ENCODE measurements at places on chromosomes 6 and 20. TPM values are rescaled to one million over a fixed set of nuclear protein-coding genes. Genes with fewer than 3 reads are reported as not detected.

- no peak for DNase-seq
Observed at GRCh38 chr20:63226042-63226943, 9.4 kb upstream of the BIRC7 start.

DNA sequence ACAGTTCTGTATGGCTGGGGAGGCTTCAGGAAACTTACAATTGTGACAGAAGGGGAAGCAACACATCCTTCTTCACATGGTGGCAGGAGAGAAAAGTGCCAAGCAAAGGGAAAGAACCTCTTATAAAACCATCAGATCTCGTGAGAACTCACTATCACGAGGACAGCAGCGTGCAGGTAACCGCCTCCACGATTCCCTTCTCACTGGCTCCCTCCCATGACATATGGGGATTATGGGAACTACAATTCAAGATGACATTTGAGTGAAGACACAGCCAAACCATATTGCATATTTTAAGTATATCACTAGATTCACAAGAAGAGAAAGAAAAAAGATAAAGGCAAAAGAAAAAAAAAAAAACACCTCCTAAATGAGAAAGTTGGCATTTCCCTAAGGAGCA is 431.9 kb upstream of the RGS17 start:
- no peak for DNase-seq

DNA sequence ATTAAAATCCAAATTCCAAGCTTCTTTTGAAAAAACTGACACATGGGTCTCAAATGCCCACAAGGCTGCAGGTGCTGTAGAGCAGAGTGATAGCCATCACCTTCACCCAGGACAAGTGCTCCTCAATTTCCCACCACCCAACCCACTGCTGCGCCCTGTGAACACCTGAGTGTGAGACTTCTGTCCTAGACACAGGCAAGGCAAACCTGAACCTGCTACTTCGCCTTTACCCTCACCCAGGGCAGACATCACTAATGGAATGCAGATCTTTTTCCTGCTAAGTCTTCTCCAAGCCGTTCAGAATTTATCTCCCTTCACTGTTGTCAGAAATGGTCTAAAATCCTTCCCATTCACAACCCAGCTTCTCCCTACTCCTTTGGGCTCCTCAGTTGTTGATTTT is 65.9 kb downstream of the PREX1 start:
- DNase-seq = no peak

DNA sequence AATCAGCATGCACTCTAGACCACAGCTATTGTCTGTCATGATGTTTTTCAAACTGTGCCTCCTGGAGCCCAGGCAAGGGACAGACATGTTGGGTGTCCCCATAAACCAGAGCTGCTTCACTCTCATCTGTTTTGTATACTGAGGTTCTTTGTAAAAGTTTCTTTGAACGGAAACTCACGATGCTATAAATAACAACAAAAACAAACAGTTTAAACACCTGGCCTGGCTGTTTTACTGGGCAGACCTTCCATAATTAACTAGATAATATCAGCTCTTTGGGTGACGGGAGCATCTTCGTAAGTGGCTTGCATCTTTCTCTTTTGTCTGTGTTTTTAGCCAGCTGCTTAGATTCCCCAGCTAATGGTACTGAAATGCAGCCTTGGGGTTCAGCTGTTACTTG is 190.3 kb downstream of the ZDHHC14 start:
- DNase-seq = no peak

DNA sequence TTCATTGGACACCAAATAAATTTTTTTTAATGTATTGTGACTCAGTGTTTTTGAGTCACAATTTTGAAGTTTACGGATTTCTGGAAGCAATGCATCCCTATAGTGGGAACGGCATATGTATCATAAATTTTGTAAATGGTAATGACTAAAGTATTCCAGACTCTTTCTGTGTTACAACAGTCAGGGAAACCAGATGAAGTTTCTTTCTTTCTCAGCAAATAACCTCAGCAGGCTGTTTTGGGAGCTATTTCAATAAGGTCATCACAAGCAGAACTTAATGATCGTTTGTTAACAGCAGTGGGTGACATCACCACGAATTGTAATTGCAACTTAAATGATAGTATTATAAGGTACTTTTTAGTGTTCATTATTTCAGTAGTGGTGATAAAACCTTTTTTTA is 52.0 kb downstream of the HIVEP1 start:
- DNase-seq = no peak

GRCh38 chr20:5776077-5776476 is 25.9 kb downstream of the SHLD1 start:
- no peak for DNase-seq

The SAMD5 gene
- not detected for total RNA-seq

DNA sequence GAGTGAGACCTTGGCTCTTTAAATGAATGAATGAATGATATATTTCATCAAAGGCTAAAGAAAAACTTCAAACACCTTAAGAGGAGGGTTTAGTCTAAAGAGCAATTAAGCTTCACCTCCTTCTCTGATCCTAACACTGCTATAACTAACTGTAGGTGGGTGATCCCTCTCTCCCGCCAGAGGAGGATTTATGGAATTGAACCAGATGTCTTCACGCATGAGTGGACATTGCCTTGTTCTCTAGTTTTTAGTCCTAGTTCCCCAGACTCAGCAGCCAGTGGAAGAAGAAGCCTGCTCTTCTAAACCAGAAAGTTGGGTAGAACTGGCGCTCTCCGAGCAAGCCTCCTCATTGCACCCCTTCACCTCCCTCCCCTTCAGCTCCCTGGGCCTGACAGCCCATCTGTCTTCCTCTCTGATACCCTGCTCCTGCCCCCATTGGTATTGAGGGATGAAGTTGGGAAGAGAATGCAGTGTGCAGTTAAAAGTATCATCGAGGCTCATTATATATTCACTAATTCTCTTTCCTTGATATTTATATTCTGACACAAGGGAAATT is 142.7 kb downstream of the ARID1B start:
- DNase-seq = no peak

DNA sequence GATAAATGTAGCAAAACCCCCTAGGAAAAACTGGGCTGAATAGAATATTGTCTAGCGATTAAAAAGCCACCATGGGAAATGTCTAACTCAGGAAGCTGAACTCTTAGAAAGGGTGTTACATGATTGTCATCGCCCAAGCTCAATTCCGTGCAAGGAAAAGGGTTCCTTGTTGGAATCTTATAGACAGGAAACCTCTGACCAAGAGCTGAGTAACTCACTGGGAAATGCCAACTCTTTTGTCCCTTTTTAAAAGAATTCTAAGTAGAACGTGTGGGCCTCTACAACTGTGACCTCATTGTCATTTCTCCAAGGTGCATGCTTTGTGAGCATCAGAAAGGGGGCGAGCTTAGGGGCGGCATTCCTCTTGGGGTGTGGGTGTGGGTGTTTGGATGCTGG is 88.1 kb downstream of the SYNJ2 start:
- no peak for DNase-seq

DNA sequence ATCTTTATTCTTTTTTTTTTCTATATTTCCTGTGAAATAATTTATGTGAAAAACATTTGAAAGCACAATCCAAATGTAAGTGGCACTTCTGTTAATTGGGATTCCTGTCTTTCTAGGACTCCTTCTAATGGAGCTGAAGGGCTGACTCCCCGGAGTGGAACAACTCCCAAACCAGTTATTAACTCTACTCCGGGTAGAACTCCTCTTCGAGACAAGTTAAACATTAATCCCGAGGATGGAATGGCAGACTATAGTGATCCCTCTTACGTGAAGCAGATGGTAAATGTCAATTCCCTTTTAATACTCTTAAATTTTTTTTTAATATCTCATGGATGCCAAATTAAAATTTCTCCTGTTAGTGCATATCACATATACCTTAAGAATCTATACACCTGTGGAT is 35.0 kb downstream of the CDC5L start:
- no peak for DNase-seq

DNA sequence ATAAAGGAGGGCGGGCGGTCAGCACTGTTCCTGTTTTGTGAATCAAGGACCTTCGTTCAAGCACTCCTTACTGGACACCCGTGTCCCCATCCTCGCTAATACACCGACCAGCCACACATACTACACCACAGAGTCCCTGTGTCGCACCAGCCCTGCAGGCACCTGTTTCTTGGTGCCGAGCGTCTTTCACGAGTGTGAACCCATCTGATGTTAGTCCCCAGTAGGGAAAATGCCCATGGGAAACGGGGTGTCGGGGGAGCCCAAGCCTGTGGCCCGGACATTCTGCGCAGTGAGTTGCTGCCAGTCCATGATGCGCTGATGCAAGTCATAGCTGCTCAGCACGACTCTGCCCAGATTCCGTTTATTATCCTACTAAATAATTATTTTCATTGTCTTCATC is 74.7 kb downstream of the TTLL2 start:
- DNase-seq = no peak

DNA sequence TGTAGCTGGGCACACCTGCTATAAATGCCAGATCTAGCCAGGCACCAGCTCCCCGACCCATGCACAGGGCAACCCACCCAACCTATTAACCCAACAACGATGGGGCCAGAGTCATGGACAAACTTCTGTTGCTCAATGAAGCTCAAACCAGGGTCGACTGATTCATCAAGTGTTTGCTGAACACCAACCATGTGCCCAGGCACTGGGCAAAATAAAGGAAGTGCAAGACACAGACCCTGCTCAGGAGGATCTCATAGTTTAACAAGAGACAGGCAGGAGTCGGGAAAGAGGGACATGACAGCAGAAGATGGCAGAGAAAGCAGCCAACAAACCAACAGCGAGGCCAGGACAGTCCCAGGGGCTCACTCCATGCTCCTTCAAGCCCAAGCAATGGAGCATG is 18.8 kb downstream of the KCNK5 start:
- DNase-seq = no peak

DNA sequence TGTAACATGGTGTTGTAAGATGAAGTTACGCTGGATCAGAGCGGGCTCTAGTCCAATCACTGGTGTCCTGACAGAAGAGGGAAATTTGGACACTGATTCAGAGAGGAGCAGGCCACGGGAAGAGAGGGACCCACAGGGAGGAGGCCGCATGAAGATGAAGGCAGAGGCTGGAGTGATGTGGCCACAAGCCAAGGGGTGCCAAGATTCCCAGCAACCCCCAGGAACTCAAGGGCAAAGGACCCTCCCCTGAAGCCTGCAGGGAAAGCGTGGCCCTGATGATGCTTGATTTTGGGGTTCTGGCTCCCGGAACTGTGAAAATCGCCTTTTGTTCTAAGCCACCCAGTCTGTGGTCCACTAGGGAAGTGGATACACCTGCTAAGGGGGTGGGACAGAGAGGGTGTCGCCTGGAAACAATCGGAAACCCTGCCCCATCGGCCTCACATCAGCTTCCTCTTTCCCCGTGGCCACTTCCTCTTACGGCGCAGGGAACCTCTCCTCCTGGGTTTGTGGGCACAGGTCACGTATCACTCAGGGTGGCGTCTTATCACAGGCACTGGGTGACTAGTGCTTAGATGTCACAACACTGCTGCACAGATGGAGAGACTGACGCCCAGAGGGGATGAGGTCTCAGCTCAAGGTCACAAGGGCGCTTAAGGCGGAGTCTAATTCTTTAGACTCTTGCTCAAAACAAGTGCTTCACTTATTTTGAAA is 58.0 kb downstream of the SULF2 start:
- peak; percentile 82 for DNase-seq

GRCh38 chr20:57064836-57065235 is 201.6 kb downstream of the BMP7 start:
- no peak for DNase-seq

DNA sequence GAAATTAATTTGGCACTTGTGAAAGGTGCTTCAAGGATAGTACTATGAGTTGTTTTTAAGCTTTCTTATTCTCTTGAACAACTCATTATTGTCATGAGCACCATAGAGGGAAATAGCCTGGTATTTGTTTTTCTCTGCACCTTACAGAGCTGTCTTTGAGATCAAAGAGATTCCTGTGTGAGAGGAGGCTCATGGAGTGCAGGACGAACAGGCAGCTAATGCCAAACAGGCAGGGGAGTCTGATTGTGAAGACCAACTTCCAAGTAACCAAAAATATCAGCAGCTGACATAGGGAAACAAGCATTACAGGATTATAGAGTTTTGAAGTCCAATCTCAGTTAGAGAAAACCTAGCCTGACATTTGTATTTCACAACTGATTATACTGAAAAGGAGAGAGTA is 110.6 kb upstream of the TENT5A start:
- no peak for DNase-seq

GRCh38 chr6:157682856-157683481 is 140.1 kb upstream of the SNX9 start:
- no peak for DNase-seq

- no peak for DNase-seq
Observed at GRCh38 chr6:119310486-119311036, 39.0 kb downstream of the MAN1A1 start.

- no peak for DNase-seq
Observed at GRCh38 chr6:89559487-89559886, 79.1 kb downstream of the LYRM2 start.

GRCh38 chr20:32321390-32321789 is 36.7 kb upstream of the ASXL1 start:
- no peak for DNase-seq

- no peak for DNase-seq
Observed at GRCh38 chr6:45532721-45533210, 155.0 kb upstream of the SUPT3H start.

The TRIM15 gene
- not detected for total RNA-seq

The OTOR gene
- not detected for total RNA-seq

The PDE7B gene
- total RNA-seq = 0.54 TPM

DNA sequence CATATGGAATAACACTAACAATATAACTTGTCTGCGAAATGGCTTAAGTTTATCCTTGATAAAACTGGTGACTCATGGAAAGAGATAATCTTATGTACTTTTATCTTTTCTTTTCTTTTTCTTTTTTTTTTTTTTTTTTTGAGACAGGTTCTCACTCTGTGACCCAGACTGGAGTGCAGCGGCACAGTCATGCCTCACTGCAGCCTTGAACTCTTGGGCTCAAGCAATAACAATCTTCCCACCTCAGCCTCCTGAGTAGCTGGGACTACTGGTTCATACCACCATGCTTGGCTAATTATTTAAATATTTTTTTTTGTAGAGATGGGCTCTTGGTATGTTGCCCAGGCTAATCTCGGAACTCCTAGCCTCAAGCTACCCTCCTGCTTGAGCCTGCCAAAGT is 68.1 kb upstream of the SCGN start:
- DNase-seq = no peak

The GABRR1 gene
- not detected for total RNA-seq

The CDK5RAP1 gene
- 54.3 TPM for total RNA-seq

The SLC16A10 gene
- 16.5 TPM for total RNA-seq

GRCh38 chr6:170018422-170018935 is 267.1 kb downstream of the ERMARD start:
- DNase-seq = no peak

The NRN1 gene
- not detected for total RNA-seq

DNA sequence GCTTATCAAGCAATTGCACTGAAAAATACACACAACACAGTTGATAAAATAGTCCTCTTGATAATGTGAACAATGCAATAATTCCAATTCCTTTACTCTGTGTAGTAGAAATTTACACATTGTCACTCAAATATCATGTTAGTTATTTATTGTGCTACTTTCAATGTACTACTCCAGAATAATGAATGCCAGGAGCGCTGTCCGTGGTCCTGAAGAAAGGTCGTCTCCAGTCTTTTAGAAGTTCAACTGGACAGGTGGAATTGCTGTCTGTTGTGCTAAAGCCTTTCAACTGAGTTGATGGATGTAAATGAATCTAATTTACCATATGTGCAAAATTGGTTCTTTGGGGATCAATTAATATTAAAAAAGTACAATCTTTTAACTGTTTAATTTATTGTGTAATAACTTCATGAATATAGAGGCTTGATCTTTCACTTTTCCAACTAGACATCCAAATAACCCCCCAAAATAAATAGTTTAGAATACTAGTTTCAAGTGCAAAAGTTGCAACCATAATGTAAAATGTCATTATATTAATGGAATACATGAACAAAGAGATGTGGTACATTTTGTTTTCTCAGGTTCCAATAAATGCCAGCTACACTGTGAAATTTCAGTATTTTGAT is 3.2 kb downstream of the GRIK2 start:
- no peak for DNase-seq

The SLCO4A1 gene
- total RNA-seq = 0.98 TPM

Data from T-cell (primary cell).